ENCODE measurements at places on chromosomes 11 and 22. TPM values are rescaled to one million over a fixed set of nuclear protein-coding genes. Genes with fewer than 3 reads are reported as not detected.

GRCh38 chr11:109405671-109406070 lies 16.3 kb upstream of the C11orf87 start:
- no peaks in the 10 kb centered on the region for H3K4me1 ChIP-seq
- no peaks in the 10 kb centered on the region for H3K36me3 ChIP-seq
- no peak for DNase-seq
- H3K4me3 ChIP-seq, result no peak overlapping the region

GRCh38 chr22:32073262-32073661 lies 30.2 kb downstream of the SLC5A1 start:
- no peaks in the 10 kb centered on the region for H3K36me3 ChIP-seq
- H3K27me3 ChIP-seq, result peaks cover 6% of the 10 kb centered on the region
- no peak overlapping the region for H3K4me3 ChIP-seq
- no peak overlapping the region for H3K27ac ChIP-seq
- H3K4me1 ChIP-seq, result no peaks in the 10 kb centered on the region
- DNase-seq, result no peak

GRCh38 chr11:128522943-128523518 lies 64.3 kb downstream of the ETS1 start:
- no peaks in the 10 kb centered on the region for H3K36me3 ChIP-seq
- H3K4me3 ChIP-seq, result peak overlapping the region; percentile 91
- H3K4me1 ChIP-seq, result peaks cover 40% of the 10 kb centered on the region
- DNase-seq, result no peak
- peak overlapping the region; percentile 97 for H3K27ac ChIP-seq

DNA sequence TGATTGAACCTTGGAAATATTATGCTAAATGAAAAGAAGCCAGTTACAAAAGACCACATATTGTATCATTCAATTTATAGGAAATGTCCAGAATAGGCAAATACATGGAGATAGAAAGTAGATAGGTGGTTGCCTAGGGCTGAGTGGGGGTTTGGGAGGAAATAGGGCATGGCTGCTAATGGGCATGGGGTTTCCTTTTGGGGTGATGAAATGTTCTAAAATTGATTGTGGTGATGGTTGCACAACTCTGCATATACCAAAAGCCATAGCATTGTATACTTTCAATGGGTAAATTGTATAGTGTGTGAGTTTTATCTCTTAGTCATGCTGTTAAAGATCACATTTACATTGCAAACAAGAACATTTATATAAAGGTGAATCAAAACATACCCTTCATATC lies 48.7 kb downstream of the LDLRAD3 start:
- no peak overlapping the region for H3K4me3 ChIP-seq
- H3K27me3 ChIP-seq, result no peaks in the 10 kb centered on the region
- no peak overlapping the region for H3K27ac ChIP-seq
- no peak for DNase-seq
- H3K36me3 ChIP-seq, result no peaks in the 10 kb centered on the region

GRCh38 chr22:36797911-36798673 lies 18.7 kb downstream of the PVALB start:
- H3K27me3 ChIP-seq, result peaks cover 5% of the 10 kb centered on the region
- H3K36me3 ChIP-seq, result no peaks in the 10 kb centered on the region

GRCh38 chr11:106724293-106724892 lies 293.9 kb downstream of the GUCY1A2 start:
- H3K4me3 ChIP-seq, result no peak overlapping the region
- H3K36me3 ChIP-seq, result no peaks in the 10 kb centered on the region
- H3K27ac ChIP-seq, result no peak overlapping the region
- H3K27me3 ChIP-seq, result no peaks in the 10 kb centered on the region
- no peaks in the 10 kb centered on the region for H3K4me1 ChIP-seq
- no peak for DNase-seq

The LYVE1 gene
- not detected for polyA plus RNA-seq

- H3K36me3 ChIP-seq, result no peaks in the 10 kb centered on the region
- no peak overlapping the region for H3K27ac ChIP-seq
- H3K4me1 ChIP-seq, result no peaks in the 10 kb centered on the region
- no peak for DNase-seq
Observed at GRCh38 chr11:17218403-17218802, 10.6 kb upstream of the PIK3C2A start.

DNA sequence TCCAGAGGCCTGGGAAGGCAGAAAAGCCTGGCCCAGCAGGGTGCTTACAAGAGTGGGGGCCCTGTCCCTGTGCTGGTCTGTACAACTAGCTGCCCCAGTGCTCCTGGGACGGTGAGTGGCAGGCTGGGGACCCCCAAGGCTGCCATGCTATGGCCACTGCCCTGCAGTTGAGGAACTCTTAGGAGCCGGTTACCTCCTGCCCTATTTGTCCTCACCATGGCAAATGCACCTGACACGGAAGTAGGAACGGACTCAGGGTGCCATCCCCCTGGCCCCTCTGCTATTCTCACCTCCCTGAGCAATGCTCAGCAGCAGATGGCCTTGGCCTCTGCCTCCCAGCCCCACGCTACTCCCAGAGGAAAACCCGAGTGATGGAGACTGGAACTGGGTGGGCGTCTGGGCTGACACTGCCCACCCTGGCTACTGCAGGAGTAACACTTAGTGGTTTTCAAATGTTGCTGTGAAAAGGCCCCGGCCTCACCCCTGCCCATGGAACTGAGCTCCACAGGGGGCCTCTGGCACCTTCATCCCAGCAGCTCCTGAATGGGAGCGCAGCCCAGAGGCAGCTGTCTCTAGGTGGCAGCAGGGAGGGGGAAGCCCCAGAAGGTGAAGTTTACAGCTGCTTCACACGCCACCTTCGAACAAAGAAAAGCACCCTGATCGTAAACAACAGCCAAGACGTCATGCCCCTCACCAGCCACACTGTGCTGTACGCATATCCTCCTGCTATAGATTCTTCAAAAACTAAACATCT lies 105.3 kb downstream of the CTTN start:
- DNase-seq, result peak; percentile 63
- H3K4me3 ChIP-seq, result no peak overlapping the region
- H3K36me3 ChIP-seq, result no peaks in the 10 kb centered on the region

The KREMEN1 gene
- 7.9 TPM for polyA plus RNA-seq

- no peak overlapping the region for H3K4me3 ChIP-seq
- no peaks in the 10 kb centered on the region for H3K36me3 ChIP-seq
- no peaks in the 10 kb centered on the region for H3K27me3 ChIP-seq
- H3K4me1 ChIP-seq, result no peaks in the 10 kb centered on the region
- DNase-seq, result no peak
Observed at GRCh38 chr22:41836551-41836950, 3.6 kb downstream of the SREBF2 start.

The NFAM1 gene
- polyA plus RNA-seq, result not detected

GRCh38 chr22:50014053-50014501 lies 1.5 kb upstream of the IL17REL start:
- H3K27me3 ChIP-seq, result peaks cover 76% of the 10 kb centered on the region
- H3K4me1 ChIP-seq, result no peaks in the 10 kb centered on the region
- no peaks in the 10 kb centered on the region for H3K36me3 ChIP-seq
- DNase-seq, result peak; percentile 55

DNA sequence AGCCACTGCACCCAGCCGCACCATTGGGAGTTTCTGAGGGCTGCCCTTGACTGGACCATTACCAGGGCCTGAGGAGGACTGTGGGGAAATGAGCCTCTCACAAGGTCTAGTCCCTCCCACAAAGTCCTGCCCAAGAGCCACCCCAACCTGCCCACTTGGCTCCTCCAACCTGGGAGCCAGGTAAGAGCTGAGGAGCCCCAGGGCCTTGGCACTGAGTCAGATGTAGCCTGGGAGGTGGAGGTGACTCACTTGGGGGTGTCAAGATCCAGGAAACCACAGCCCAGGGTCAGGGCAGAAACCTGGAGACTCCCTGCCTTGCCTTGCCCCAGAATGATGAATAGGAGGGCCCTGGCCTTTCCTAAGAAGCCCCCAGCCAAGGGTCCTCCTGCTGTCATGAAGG lies 25.8 kb upstream of the P2RY2 start:
- H3K4me3 ChIP-seq, result no peak overlapping the region
- H3K4me1 ChIP-seq, result no peaks in the 10 kb centered on the region
- H3K27me3 ChIP-seq, result no peaks in the 10 kb centered on the region
- no peaks in the 10 kb centered on the region for H3K36me3 ChIP-seq
- H3K27ac ChIP-seq, result no peak overlapping the region

DNA sequence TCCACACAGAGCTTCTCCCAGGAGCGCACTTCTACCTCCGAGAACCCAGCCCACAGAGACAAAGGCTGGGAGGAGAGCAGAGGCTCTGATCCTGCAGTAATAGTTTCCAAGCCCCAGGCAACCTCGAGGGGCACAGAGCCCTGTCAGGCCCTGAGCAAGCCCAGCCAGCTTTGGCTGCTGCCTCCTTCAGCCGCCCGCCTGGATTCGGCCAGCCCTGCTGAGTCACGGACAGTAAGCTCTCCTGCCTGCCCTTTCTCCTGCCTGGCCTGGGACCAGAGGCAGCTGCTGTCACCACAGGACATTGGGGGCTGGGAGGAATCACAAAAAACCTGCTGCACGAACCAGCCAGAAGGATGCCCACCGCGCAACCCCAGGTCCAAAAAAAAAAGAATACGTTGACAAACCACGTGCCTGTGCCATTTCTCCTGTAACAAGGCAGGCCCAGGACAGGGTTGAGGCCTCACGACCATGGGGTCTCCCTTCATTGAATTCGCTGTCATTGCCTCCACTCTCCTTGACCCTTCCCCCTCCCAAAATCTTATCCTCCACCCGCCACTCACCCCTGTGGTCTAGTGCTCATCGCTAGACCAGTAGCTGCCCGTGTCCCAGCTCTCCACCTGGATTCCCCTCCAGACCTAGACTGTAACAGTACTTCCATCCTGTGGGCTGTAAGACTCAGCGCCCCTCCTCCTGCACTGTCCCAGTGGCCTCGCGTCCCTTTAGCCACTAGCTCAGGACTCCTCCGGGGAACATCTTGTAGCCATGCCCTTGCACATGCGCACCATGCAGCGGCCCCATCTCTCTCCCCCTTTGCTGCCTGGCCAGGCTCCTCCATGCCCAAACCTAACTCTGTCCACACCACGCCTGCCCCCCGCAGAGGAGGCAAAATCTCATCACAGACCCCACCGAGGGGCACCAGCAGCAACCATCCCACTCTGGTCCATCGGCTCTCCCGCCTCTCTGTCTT lies 7.4 kb upstream of the SLC22A12 start:
- H3K36me3 ChIP-seq, result no peaks in the 10 kb centered on the region
- peaks cover 14% of the 10 kb centered on the region for H3K27me3 ChIP-seq
- DNase-seq, result no peak
- no peak overlapping the region for H3K4me3 ChIP-seq
- H3K4me1 ChIP-seq, result no peaks in the 10 kb centered on the region

The CASP5 gene
- polyA plus RNA-seq, result not detected

DNA sequence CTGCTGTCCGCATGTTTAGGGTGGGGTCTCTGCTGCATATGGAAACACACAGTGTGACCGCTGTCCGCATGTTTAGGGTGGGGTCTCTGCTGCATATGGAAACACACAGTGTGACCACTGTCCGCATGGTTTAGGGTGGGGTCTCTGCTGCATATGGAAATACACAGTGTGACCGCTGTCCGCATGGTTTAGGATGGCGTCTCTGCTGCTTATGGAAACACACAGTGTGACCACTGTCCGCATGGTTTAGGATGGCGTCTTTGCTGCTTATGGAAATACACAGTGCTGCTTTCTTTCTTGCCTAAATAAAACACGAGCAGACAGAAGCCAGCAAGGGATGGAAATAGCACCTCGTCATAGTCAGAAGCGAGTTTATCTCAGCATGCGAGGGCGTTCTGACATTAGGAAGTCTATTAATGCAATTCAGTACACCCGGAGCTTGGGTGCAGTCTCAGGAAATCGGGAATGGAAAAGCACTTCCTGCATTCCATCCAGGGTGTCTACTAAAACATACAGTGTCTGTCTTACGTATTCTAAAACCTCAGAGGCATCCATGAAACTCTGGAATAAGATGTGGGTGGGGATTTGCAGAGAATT lies 32.6 kb upstream of the TOLLIP start:
- DNase-seq, result no peak
- H3K36me3 ChIP-seq, result no peaks in the 10 kb centered on the region
- no peak overlapping the region for H3K27ac ChIP-seq
- no peaks in the 10 kb centered on the region for H3K4me1 ChIP-seq

The RASD2 gene
- 0.13 TPM for polyA plus RNA-seq

The TRIM51 gene
- polyA plus RNA-seq, result not detected

The OR8G5 gene
- not detected for polyA plus RNA-seq

The SPI1 gene
- polyA plus RNA-seq, result 0.19 TPM

The DEFB131B gene
- not detected for polyA plus RNA-seq

The IGF2 gene
- not detected for polyA plus RNA-seq

GRCh38 chr22:33326540-33327295 lies 268.5 kb upstream of the SYN3 start:
- H3K4me3 ChIP-seq, result no peak overlapping the region
- no peaks in the 10 kb centered on the region for H3K4me1 ChIP-seq
- no peak overlapping the region for H3K27ac ChIP-seq
- H3K27me3 ChIP-seq, result no peaks in the 10 kb centered on the region
- no peaks in the 10 kb centered on the region for H3K36me3 ChIP-seq

DNA sequence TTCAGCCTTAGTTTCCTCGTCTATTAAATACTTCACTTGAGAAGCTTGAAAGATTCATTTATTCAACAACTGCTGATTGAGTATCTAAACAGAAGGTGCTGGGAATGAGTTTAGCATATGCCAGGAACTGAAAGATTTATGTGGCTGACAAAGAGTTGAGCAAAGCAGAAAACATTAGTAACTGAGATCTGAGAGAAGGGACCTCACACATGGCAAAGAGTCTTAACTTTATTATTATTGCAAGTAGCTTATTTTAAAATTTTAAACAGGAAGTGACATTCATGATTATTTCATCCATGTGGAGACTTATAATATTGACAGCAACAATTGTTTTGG lies 133.6 kb downstream of the CASP12 start:
- H3K27ac ChIP-seq, result no peak overlapping the region
- H3K4me1 ChIP-seq, result no peaks in the 10 kb centered on the region
- H3K4me3 ChIP-seq, result no peak overlapping the region
- H3K27me3 ChIP-seq, result no peaks in the 10 kb centered on the region
- no peaks in the 10 kb centered on the region for H3K36me3 ChIP-seq
- DNase-seq, result no peak

- peaks cover 41% of the 10 kb centered on the region for H3K4me1 ChIP-seq
- peaks cover 9% of the 10 kb centered on the region for H3K36me3 ChIP-seq
- no peak for DNase-seq
- H3K27ac ChIP-seq, result peak overlapping the region; percentile 77
Observed at GRCh38 chr11:65571420-65571819, 918 bp upstream of the FAM89B start.
